ENCODE measurements at places on chromosomes 4 and X.

GRCh38 chr4:8847764-8848163 lies 23.9 kb downstream of the HMX1 start:
- DNase-seq = no peak

- no peak for DNase-seq
These were observed 11.9 kb upstream of the TMEM185A start for GRCh38 chrX:149643496-149643895.

DNA sequence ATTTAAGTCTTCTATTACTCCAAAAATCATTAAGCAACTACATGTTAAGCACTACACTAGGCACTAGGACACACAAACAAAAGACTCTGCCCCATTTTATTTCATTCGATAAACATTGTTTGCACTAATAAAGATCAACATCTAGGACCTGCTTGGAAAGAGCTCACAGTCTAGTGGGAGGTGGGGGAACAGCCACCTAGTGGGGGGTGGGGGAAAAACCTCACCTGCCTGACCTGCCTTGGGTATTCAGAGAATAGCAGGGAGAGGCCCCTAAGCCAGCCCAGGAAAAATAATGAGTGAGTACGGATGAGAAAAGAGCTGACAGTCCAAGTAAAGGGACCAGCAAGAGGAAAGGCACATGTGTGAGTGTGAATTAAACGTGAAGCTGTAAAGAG lies 52.2 kb downstream of the PRDM5 start:
- DNase-seq = no peak

GRCh38 chrX:17984415-17984814 lies 123.3 kb upstream of the RAI2 start:
- no peak for DNase-seq

DNA sequence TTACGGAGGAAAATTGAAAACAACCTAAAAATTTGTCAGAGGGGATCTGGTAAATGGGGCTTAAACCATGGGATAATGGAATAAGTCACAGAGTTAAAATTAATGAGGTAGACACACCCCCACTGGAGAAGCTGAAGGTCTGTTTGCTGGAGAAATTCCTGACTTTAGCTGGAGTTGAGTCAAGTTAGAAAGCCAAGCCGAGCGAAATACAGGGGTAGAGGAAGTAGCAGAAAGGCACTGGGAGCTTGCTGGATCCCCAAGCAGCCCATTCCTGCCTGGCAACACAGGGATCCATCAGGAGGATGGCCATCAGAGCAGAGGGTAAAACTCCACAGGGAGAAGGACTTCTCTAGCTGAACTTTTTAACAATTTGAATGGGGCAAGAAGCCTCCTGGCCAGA lies 163.8 kb downstream of the ATRX start:
- no peak for DNase-seq

DNA sequence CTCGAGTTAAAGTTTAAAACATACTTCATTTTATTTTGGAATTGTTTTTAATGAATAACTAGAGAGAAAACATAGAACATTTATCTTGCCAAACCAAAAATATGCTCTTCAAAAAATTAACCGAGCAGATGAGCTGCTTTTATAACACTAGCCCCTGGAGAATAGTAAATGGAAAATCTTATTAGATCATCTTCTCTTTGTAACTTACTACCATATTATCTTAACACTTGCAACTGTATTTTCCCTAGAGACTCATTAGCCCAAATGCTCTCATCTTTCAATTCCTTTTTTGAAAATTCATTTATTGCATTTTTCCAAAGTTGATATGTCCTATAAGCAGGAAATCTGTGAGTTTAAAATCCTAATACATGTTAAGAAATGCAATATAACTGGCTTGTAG lies 143.3 kb downstream of the CAMK2D start:
- DNase-seq = no peak

- DNase-seq = no peak
These were observed 124.5 kb upstream of the NEIL3 start for GRCh38 chr4:177185151-177185550.

- DNase-seq = no peak
These were observed 61.0 kb downstream of the SEPSECS start for GRCh38 chr4:25098964-25099891.

DNA sequence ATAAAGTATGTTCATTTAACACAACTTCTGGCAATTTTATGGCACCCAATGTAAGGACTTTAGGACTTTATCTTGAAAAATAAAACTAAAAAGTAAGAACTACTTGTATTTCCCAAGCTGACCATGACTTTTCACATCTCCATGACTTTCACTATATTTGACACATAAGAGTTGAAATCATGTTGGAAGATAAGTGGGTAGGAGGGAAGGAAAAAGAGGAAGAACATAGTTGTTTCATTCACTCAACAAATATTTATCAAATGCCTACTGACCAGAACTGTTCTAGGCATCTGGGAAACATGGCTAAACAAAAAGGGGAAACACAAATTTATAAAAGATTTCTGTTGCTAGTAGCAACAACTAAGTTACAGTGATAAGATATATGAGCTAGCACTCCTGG lies 16.0 kb downstream of the SCLT1 start:
- DNase-seq = no peak

DNA sequence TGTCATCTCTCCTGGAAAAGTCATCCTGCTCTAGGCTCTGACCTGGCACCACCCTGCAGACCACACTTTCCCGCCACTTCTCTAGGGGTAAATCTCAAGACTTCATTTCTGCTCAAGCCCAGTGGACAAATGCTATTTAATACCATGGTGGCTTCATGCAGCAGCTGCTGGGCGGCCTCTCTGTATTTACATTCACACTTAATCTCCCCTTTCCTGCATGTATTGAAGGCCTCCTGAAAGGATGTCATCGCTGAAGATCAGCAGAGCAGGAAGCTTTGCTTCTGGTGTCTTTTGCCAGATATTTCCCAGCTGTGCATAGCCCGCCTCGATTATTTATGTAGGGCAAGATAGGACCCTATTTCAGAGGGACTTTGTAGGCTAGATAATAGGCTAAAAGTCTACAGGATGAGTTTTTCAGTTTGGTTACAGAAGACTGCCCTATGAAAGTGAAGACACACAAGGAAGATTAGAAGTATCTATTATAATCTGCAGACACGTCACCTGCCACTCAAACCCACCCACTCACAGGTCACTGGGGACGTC lies 17.2 kb downstream of the PROM1 start:
- DNase-seq = no peak

- no peak for DNase-seq
These were observed 3.9 kb upstream of the RRAGB start for GRCh38 chrX:55713631-55714030.

- no peak for DNase-seq
These were observed 62.2 kb downstream of the ANXA3 start for GRCh38 chr4:78613522-78614321.

- DNase-seq = peak; percentile 10
These were observed 57.1 kb upstream of the MID1 start for GRCh38 chrX:10677490-10677889.

- DNase-seq = no peak
These were observed at the start of gene IL9R for GRCh38 chrX:155997436-155997835. TSS of gene IL9R (plus strand) at chrX:155997696. CDS start at chrX:155997760, 64 bp downstream.

DNA sequence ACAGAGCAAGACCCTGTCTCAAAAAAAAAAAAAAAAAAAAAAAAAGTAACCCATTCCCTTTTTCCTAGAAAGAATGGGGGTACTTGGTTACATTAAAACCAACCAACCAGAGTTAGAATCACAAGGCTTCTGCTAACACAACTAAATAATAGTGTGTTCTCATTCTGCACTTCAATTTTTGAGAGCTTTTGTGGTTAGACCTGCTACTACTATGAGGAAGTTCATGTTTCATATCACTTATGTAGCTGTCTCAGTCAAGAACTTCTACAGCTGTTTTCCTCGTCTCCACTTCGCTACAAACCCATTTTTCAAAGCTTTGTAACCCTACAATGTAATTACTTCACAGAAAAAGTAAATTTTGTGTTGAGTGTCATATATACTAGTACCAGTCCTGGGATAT lies 58.3 kb downstream of the PDHA2 start:
- no peak for DNase-seq

DNA sequence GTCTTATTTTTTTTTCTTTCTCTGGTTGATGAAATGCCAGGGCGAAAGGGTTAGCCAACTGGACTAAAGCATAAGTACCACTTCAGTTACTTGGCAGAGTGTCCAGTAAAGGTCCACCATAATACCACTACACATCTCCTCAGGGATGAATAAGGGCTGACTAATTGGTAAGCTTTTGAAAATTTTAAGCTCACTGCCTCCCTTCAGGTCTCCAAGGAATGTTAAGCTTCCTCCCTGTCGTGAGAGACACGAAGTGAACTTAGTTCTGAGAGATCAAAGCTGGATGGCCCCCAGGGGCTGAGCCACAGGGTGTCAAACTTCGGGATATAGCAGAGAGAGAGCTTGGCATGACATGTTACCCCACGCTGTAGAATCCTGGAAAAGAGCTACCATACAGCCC lies 111.4 kb downstream of the VSIG4 start:
- no peak for DNase-seq

- no peak for DNase-seq
These were observed 240.0 kb downstream of the GPC3 start for GRCh38 chrX:133745349-133745748.

GRCh38 chrX:8084006-8084405 lies 87.1 kb downstream of the VCX2 start:
- DNase-seq = no peak

GRCh38 chrX:34559325-34559724 lies 97.8 kb downstream of the TMEM47 start:
- no peak for DNase-seq

DNA sequence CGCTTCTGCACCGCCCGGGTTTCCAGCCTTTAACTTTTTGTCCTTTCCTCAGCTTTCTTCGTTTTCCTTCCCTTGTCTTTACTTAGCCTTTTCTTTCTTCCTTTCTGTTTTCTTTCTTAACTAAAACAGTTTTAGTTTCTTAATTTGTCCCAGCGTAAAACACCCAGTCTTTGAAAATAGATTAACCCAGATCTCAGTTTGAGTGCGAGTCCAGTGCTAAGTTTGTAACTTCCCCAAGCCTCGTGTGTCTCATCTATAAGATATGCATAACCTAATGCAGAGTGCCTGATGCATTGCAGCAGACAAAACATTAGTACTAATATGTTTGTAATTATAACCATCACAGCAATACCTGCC lies 460 bp upstream of the GEMIN8 start:
- DNase-seq = no peak

- DNase-seq = no peak
These were observed 161.0 kb upstream of the FGF13 start for GRCh38 chrX:138872537-138872936.

DNA sequence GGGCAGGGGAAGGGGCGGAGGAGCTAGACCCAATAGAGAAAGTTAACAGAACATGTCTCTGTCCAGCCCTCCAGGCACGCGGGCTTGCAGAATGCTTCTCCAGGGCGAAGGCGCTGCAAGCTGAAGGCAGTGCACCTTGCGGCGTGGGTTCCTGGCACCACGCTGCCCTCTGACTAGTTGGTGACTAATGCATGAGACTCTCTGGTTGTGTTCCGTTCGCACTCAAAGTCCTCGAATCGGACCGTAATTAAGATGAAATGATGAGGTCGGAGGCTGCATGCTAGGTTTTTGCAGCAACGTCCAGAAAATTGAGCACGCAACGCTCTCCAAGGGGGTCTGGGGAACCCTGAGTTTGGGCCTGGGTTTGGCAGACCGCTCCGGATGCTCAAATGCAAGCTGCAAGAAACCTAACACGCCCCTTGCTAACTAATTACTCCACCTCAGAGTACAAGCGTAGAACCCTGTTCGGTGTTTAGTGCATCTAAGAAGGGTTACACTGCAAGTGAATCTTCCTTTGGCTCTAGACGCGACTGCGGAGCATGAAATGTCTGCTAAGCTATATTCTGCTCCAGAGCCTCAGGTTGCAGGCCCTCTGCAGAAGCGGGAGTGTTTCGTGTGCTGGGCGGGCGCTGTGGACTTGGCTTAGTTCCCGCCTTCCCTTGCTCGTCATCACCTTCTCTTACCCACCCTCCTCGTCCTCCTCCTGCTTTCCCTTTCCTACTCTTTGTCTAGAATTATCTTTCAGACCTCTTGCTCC lies 57.1 kb upstream of the NKAP start:
- no peak for DNase-seq

DNA sequence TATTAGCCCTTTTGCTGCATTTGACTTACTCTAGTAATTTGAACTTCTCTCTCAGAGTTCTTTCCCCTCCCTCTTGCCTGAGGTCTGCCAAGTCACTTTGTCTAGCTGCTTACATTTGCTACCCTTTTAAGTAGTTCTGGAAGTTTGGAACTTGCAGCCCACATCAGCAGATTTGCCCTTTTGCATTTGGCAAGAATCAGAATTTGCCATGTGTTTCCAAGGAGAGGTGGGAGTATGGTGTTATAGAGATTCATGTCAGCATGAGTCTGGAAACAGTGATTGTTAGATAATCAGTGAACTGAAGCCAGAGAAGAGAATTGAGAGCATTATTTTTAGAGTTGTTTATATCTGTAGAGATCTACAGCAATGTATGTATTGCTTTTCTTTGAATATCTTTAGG lies 52.1 kb downstream of the KLHL34 start:
- DNase-seq = no peak

DNA sequence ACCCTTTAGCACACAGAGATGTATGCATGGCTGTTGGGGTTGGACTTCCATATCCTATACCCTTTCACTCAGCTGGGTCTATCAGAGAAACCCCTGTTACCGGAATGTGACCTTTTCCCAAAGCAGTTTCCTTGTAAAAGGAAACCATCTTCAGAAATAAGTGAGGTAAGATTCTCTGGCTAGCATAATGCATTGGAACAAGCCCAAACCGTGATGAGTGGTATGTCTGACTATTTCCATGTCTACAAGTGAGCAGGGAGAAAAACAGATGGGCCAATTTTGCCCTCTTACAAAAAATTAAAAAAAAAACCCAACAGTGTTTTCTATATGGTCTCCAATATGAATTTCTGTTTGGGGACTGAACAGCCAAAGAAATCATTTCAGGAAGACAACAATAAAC lies 283.9 kb downstream of the SMARCA1 start:
- DNase-seq = no peak

- DNase-seq = no peak
These were observed 19.3 kb downstream of the CLTRN start for GRCh38 chrX:15645266-15645665.

DNA sequence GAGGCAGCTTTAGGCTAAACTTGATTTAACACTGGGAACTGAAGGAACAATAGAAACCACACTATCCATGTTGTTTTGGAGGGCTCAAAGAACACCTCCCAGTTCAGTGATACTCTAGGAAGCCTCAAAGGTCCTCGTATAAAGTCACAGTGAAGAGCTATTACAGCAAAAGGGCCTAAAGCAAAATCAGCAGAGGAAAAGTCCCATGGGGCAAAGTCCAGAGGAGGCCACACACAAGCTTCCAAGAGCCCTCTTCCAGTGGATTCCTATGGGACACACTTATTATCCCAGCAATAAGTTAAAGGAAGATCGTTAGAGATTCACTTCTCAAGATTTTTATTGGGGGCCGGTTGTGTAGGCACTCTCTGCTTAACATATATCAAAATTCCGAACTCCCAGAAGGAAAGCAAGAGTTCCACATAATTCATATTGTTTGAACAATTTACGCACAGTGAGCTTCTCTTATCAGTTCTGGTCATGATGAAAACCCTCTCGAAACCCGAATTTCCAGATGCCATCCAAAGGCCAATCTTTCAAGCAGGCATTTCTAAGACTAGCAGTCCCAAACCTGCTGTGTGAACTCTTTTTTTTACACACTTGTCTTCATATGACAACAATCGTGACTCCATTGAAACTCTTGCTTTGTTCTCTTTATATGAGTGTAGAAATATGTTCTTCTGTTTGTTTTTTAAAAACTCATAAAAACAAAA lies 53.7 kb downstream of the ANXA5 start:
- DNase-seq = no peak

Measured in nucleus accumbens (tissue), 56 donors.